Naive thymus-derived CD4-positive, alpha-beta T cell (primary cell): ENCODE measurements at places on chromosomes 3 and 15. TPM values are rescaled to one million over a fixed set of nuclear protein-coding genes. Genes with fewer than 3 reads are reported as not detected.

DNA sequence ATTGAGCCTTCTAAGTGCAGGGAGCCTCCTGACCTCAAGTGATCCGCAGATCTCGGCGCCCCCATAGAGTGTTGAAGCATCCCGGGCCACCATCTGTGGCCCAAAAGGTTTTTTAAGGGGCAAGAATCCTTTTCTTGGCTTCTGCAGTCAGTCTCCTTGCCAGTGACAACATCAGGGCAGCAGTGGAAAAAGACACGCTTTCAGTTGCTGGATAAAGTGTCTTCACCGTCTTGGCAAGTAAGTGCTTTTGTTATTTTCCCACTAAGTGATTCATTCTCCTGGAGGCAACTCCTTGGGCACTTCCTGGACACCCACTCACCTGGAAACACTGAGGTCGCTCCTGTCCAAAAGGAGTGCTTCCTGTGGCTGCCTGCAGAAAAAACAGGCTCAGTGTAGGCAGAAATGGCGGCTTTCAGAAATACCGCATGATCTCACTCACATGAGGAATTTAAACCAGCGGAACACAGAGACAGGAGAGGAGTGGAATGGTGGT lies 71.7 kb upstream of the ABHD2 start:
- DNase-seq = no peak

GRCh38 chr3:13134166-13134878 lies 61.1 kb upstream of the IQSEC1 start:
- no peak for DNase-seq

DNA sequence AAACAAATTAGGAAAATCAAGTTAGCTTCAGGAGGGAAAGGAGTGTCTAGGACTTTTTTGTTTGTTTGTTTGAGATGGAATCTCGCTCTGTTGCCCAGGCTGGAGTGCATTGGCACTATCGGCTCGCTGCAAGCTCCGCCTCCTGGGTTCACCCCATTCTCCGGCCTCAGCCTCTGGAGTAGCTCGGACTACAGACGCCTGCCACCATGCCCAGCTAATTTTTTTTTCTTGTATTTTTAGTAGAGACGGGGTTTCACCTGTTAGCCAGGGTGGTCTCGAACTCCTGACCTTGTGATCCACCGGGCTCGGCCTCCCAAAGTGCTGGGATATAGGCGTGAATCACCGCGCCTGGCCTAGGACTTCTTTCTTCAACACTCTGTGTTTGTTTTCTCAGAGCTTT lies 171.1 kb downstream of the NLGN1 start:
- no peak for DNase-seq

DNA sequence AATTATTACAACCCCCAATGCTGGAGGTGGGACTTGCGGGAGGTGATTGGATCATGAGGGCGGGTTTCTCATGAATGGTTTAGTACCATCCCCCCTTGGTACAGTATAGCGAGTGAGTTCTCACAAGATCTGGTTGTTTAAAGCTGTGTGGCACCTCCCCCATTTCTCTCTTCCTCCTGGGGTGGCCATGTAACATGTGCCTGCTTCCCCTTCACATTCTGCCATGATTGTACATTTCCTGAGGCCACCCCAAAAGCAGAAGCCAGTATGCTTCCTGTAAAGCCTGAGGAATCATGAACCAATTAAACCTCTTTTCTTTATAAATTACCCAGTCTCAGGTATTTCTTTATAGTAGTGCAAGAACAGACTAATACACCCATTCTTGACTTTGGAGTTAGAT lies 20.3 kb upstream of the PROK2 start:
- no peak for DNase-seq

DNA sequence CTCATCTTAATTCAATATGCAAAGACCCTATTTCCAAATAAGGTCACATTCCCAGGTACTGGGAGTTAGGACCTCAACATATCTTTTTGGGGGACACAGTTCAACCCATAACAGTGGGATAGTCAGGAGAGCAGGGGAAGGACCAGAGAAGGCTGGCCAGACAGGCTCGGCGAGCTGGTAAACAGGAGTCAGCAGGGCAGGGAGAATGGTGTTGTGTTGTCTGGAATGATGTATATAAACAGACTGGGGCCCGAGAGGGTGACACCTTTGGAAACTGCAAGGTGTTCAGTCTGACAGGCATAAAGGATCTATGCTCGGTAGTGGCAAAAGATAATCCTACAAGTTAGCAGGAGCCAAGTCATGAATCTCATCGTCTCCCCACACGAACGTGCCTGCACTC lies 10.1 kb upstream of the PPP1R2 start:
- DNase-seq = no peak

- no peak for DNase-seq
Observed at GRCh38 chr3:42080453-42080872, 10.7 kb upstream of the TRAK1 start.

DNA sequence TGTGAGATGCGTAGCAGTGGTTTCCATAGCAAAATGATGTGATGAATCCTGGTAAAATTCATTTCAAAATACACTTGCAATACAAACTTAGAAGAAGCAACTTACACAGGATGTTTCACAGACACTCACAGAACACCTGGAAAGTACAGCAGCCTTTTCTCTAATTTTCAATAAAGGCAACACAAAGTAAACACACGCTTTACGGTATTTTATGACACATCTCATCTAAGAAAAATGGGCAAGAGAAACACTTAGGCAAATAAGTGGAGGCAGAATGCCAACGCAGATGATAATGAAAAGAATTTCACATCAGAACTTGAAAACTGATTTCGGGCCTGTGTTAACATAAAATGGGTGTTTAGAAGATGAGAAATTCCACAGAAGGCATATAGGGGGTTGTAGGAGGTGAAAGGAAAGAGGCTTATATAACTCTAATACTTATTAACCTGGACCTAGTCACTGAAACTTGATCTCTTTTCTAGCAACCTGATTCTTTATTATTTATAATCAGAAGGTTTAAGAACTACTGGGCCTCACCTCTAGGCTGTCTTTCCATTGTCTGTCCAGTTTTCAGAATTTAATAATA lies 25.6 kb upstream of the MAP3K13 start:
- no peak for DNase-seq

Gene MOBP
- not detected for polyA plus RNA-seq

Gene GOLGA8Q
- not detected for polyA plus RNA-seq

Gene SLCO2A1
- polyA plus RNA-seq = not detected

Gene PCOLCE2
- polyA plus RNA-seq = not detected

Gene TIMP4
- polyA plus RNA-seq = not detected
